ENCODE measurements at places on chromosomes 16 and 17.

DNA sequence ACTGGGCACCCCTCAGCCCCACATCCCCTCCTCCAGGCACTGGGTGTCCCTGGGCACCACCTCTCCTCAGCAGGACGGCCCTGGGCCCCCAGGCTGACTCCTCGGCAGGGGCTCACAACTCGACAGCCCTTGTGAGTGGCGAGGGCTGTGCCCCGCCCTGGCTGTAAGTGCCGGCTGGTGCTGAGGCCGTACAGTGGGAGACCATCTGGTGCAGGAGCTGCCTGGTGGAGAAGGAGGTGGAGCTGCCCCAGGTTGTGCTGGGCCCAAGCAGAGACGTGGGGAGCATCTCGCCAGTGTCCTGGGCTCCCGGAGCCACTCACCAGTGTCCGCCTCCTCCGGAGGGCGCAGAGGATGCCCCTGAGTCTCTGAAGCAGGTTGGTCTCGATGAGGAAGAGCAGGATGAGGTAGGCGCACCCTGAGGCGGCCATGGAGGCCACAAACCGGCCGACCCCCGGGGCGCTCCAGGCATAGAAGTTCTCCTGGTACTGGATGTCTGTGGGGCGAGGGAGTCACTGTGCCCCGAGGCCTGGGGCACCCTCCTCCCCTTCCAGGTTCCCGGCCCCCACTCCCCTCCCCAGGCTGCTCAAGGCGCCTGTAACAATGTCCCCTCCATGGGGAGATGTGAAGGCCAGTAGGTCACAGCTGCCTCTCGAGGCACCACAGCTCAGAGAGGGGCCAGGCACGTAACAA, 15.1 kb upstream of the RNPS1 start:
- DNase-seq = no peak

- DNase-seq = no peak
Measured at GRCh38 chr17:8237175-8237574, 10.7 kb downstream of the CTC1 start.

DNA sequence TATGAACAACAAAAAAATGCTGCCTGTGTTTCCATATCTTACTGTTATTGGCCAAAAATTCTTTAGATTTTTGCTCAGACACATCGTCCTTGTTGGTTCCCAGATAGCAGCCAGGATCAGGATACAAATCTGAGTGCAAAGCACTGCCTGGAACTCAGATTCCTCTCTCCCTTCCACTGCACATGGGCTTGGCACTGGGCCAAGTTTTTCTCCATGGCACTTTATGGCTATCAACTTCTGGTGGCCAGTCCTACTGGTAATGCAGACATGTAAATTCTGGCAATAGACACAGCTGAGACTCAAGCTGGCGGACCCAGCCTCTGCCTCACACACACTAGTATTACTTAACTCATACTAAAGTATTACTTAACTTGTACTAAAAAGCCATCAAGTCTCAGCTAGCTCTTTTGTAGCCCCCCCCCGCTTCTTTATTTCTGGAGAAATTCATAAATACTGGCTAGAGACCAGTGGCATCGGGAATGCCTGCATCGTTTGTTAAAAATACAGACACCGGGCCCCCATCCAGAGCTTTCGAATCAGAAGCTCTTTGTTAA, 181.2 kb upstream of the COX10 start:
- no peak for DNase-seq

DNA sequence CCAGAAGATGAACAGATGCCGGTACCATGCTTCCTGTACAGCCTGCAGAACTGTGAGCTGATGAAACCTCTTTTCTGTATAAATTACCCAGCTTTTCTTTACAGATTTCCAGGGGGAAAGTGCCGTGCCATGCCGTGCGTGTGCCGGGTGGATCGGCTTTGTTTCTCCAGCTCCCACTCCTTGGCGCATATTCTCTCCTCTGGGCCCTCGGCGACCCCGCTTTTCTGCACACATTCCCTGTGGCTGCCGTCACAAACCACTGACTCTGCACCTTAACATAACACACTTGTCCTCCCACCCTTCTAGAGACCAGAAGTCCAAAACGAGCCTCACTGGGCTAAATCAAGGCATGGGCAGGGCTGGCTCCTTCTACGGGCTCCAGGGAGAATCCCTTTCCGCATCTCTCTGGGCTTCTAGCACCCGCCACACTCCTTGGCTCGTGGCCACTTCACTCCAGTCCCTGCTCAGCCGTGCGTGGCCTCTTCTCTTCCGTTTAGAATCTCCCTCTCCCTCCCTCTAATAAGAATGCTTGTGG, 164.9 kb downstream of the C16orf95 start:
- no peak for DNase-seq

GRCh38 chr16:48330189-48330840, 54.9 kb downstream of the SIAH1 start:
- no peak for DNase-seq

GRCh38 chr16:943971-944370, 26.8 kb downstream of the LMF1 start:
- DNase-seq = no peak

DNA sequence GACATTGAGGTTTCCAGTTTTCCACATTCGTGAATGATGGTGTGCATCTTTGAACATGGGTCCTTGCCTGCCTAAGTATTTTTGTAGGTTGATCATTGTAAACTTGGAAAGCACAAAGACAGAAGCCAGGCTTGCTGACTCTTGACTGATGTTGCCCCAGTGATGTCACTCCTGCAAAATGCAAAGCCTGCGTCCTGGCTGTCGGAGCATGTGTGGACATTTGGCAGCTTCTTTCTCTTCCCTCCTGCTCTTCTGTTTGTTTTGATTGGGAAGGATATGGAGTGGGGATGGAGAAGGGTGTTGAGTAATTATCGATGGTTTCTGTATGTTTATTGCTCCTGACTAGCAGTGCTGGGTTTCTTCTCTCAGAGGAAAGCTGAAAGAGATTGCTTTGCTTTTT, 3.2 kb downstream of the NDE1 start:
- DNase-seq = no peak

- DNase-seq = no peak
Measured at GRCh38 chr17:82687375-82687861, 11.1 kb downstream of the RAB40B start.

GRCh38 chr17:31100840-31101459, 6.2 kb downstream of the NF1 start:
- peak; percentile 51 for DNase-seq

DNA sequence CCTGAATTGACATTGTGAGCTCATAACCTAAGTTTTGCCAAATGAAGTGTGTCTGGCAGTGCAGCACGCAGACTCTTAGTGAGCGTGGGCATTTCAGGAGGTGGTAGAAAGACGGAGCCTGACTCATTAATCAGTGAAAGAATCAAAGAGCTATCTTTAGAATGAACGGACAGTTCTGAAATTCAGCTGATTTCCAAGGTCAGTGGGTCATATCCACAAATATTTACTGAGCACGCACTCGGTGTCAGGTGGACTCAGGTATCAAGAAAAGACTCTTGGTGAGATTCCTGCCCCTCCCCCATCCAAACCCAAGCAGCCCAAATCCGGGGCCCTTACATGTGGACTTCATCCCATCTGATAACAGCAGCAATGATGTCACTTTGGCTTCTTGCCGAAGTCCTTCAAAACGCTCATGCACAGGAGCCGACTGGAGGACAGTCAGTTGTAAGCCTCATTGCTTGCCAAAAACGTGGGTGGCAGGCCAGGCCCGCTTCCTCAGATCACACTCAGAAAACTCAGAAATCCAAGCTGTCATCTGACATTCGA, 185.8 kb downstream of the HS3ST3A1 start:
- no peak for DNase-seq

DNA sequence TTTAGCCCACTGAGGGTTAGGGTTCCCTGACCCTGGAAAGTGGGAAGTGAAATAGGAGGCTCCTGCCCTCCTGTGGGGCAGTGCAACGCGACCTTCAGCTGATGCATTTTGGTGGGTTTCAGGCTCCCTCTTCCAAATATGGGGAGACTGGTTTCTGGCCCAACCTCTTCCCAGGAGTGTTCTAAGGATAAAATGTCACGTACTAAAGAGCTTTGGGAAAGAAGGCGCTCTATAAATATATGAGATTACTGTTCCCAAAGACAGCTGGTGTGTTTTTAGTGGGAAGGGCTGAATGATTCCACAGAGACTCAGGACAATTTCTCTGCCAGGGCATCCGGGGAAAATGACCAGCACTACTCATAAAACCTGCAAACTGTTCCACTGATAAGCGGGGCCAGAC, 9.8 kb downstream of the SLC35B1 start:
- no peak for DNase-seq

GRCh38 chr17:54956791-54957190, 11.7 kb downstream of the COX11 start:
- DNase-seq = no peak

DNA sequence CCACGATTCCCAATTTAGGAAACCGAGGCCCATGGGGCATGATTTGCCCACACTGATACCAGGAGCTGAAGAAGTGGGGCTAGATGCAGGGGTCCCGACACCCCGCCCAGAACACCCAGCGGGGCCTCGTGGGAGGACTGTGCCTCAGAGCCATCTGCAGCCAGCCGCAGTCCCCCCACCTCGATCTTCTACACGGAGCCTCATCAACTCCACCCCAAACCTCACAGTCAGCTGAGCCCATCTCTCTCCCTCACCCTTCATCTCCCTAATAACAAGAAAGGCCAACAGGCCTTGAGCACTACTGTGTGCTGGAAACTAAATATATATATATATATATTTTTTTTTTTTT, 4.2 kb downstream of the ITGAE start:
- DNase-seq = no peak

- DNase-seq = no peak
Measured at GRCh38 chr16:79074541-79074940, 526.0 kb downstream of the MAF start.

DNA sequence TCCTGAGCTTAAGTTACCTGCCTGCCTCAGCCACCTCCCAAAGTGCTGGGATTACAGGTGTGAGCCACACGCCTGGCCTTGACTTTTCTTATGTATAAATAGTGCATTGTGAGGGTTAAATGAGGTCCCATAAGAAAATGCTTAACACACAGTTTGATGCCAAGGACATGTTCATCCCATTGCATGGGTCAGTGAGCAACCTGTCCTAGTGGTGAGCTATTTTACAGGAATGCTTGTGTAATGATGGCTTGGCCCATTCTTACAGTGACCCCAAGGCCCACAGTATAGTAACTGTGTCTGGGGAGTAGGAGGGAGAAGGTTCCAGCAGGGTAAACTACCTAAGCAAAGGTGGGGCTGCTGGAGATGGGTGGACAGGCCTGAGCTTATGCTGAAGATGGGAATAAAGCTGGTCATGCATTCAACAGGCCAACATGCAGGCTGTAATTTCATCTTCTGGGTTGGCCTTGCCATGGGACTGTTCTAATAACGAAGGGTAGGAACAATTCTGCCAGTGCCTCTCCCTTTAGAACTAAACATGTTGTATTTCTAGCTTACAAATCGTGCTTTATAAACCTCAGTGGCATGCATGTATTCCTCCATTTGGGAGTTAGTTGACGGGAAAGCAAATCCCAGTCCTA, 6.2 kb downstream of the ACSF2 start:
- no peak for DNase-seq

DNA sequence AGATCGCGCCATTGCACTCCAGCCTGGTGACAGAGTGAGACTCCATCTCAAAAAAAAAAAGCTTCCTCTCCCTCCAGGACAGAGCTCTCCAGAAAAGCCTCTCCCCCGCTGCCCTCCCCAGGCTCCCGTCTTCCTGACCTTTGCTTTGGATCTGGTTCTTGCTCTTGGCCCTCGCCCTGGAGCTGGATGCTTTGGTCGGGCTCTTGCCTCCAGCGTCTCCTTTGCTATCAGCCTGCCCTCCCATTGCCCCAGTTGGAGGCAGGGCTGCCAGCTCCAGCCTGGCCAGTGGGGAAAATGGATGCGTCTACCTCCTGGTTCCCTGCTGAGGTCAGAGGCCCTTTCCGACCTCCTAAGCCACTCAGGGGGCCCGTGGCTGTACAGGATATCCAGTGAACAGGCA, 35.9 kb downstream of the TRARG1 start:
- DNase-seq = no peak

DNA sequence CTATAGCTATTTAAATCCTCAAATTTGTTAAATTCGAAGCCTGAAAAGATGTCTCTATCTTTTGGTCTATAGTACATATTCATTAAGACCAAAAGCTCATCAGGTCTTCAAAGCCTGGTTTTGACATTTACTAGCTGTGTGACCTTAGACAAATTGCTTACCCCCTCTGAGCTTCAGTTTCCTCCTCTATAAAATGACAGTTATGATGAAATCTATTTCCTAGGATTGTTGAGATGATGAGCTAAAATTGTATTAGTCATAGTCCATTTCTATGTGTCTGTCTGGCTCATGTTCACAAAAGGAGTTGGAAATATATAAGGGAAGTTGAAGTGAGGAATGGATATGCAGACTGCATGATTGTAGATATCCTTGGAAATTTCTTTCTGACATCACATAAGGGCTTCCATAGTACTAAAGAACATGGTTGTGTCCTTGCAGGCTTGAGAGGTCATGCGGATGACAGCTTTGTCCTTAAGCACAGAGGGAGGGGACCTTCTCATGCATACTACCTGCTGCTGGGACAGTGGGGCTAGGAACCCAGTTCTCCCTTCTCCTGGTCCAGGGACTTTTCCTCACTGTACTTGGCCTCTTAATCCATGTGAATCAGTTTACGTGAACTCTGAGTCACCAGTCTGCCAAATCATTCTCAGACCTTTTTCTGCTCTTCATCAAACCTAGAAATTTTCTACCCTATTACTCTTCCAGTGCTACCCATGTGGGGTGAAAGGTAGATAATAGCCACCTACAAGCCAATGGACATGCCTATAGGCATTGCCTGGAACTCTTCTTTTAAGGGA, 487.5 kb upstream of the SALL1 start:
- no peak for DNase-seq

GRCh38 chr16:89695086-89695874, 6.2 kb downstream of the SPATA2L start:
- no peak for DNase-seq

DNA sequence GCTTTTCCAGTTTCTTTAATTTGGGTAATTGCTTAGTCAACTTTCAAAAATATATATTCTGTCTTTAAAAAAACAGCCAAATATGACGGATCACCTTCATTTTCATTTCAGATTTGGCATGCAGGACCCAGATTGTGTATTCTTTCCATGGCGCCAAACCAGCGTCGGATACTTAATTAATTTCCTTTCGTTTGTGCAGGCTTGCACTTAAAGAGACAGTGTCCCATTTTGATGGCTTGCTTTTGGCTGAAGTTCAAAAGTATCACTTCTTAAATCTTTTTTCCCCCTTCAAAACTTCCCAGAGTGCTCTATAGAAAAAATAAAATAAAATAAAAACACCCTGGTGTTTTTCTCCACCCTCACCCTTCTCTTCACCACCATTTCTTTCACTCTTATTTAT, 394.5 kb upstream of the SOX9 start:
- no peak for DNase-seq

- no peak for DNase-seq
Measured at GRCh38 chr17:70378076-70378475, 208.7 kb downstream of the KCNJ2 start.

Data from neural progenitor cell (in vitro differentiated cells).